Activated CD4-positive, alpha-beta memory T cell treated with anti-CD3 and anti-CD28 coated beads, Interleukin-2, amount 10 ng/mL, durations not matched to agents 7 days and 5 days (primary cell): ENCODE measurements at places on chromosomes 3 and 15. TPM values are rescaled to one million over a fixed set of nuclear protein-coding genes. Genes with fewer than 3 reads are reported as not detected.

Gene KBTBD8
- 16.0 TPM for total RNA-seq

Gene DUOX1
- not detected for total RNA-seq

Gene ATP13A5
- not detected for total RNA-seq

Gene MKRN2OS
- not detected for total RNA-seq

Gene FAM81A
- 0.08 TPM for total RNA-seq

Gene LMAN1L
- total RNA-seq: 0.63 TPM

DNA sequence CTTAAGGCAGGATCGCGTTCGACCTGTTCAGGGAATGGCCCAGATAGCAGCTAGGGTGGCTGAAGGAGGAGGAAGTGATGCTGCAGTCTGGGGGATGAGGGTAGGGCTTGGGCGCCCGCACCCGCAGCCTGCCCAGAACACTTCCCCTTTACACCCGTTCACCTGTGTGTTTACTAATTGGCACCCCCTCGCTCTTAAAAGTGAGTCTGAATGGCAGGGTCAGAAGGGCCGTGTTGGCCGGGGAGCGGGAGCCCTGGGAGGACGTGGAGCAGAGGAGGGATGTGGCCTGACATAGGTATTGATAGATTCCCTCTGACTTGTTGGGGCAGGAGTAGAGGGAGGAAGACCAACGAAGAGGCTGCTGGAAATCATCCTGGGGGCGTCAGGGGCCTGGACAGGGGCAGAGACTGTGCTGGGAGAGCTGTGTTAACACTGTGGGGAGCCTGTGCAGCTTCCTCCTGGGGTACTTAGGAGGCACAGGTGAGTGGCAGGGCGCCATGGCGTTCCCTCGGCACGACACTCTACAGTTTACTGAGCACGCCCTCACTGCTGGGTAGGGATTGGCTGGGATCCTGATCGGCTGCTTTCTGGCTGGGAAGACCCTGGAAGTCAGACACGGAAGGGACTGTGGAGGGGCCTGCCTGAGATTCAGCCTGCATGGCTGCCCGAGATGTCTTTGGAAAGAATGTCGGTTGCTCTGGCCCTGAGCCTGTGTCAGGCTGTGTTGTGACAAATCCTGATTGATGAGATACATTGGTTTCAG is 51.7 kb downstream of the SLC6A6 start:
- DNase-seq: no peak
- no peaks in the 10 kb centered on the region for H3K27me3 ChIP-seq
- no peak overlapping the region for H3K27ac ChIP-seq
- H3K4me1 ChIP-seq: peaks cover 3% of the 10 kb centered on the region
- no peak overlapping the region for H3K4me3 ChIP-seq
- H3K36me3 ChIP-seq: peaks cover 25% of the 10 kb centered on the region

DNA sequence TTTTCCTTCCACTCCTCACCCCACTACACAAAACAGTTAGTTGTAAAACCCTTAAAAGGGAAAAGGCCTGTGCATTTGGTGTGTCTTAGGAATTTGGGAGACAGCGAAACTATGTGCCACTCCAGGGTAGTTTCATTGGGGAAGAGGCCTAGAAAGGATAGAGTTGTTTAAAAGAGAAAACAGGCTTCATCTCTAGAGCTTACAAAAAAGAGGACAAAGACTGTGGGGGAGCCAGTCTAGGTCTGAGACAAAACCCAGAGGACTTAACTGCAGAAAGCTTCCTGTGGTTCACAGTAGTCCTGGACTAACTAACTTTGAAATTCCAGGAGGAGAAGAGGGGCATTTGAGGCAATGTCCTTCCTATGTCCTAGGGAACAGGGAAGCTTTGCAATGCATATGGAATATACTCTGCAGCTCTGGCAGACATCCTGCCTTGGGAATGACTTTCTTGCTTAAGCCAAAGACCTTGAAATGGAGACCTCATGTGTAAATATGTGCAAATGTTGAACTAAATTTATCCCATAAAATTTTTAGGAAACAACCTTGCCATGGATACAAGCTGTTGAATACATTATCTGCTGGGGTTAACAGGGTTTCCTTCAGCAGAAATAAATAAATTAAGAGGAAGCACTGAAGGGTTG is 159.4 kb downstream of the LSAMP start:
- no peaks in the 10 kb centered on the region for H3K27me3 ChIP-seq
- DNase-seq: no peak

DNA sequence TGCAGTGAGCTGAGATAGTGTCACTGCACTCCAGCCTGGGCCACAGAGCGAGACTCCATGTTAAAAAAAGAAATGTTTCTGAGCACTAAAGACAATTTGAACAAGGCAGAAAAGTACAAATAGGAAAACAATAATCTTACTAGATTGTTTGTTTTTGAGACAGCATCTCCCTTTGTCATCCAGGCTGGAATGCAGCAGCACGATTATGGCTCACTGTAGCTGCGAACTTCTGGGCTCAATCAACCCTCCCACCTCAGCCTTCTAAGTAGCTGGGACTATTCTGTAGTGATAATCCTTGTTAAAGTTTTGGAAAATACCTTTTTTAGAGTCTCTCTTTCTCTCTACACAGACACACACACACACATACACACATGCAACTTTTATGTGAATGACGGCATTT is 107.1 kb downstream of the LPP start:
- no peak for DNase-seq
- no peaks in the 10 kb centered on the region for H3K27me3 ChIP-seq
- H3K4me3 ChIP-seq: no peak overlapping the region
- peaks cover 17% of the 10 kb centered on the region for H3K4me1 ChIP-seq

- H3K27me3 ChIP-seq: no peaks in the 10 kb centered on the region
- H3K36me3 ChIP-seq: peaks cover 18% of the 10 kb centered on the region
- H3K4me3 ChIP-seq: no peak overlapping the region
- no peak for DNase-seq
Observed at GRCh38 chr3:161266731-161267150, 45.6 kb downstream of the NMD3 start.

DNA sequence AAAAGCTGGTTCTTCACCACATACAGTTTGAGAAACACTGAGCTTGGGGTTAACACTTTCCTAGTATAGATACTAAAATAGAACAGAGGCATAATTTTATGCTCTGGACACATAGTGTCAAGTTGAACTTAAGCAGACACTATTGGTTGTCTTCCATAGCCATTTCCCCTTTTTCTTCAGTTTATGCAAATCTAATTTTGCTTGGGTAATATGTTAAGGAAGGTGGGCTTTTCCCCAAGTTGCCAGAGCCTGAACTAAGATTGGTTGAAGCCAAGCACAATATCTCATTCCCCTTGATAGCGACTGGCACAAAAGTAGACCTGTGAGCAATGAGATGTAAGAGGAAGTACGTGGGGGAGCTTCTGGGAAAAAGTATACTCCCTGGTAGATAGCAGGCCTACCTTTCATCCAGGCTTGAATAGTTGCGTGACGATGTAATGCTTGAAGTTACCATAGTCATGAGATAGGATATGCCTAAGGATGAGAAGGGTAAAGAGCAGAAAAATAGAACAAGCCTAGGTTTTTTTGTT is 4.5 kb upstream of the POPDC2 start:
- peaks cover 32% of the 10 kb centered on the region for H3K36me3 ChIP-seq
- H3K27me3 ChIP-seq: no peaks in the 10 kb centered on the region
- DNase-seq: no peak
- H3K4me1 ChIP-seq: peaks cover 12% of the 10 kb centered on the region
- no peak overlapping the region for H3K27ac ChIP-seq

DNA sequence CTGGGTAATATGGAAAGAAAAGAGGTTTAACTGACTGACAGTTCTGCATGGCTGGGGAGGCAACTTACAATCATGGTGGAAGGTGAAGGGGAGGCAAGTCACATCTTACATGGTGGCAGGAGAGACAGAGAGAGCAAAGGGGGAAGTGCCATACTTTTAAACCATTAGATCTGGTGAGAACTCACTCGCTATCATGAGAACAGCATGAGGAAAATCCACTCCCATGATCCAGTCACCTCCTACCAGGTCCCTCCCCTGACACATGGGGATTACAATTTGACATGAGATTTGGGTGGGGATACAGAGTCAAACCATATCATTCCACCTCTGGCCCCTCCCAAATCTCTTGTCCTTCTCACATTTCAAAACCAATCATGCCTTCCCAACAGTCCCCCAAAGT is 16.0 kb upstream of the ACOX2 start:
- no peak for DNase-seq
- H3K4me1 ChIP-seq: no peaks in the 10 kb centered on the region
- no peaks in the 10 kb centered on the region for H3K36me3 ChIP-seq
- H3K27ac ChIP-seq: no peak overlapping the region
- H3K27me3 ChIP-seq: peaks cover 12% of the 10 kb centered on the region

DNA sequence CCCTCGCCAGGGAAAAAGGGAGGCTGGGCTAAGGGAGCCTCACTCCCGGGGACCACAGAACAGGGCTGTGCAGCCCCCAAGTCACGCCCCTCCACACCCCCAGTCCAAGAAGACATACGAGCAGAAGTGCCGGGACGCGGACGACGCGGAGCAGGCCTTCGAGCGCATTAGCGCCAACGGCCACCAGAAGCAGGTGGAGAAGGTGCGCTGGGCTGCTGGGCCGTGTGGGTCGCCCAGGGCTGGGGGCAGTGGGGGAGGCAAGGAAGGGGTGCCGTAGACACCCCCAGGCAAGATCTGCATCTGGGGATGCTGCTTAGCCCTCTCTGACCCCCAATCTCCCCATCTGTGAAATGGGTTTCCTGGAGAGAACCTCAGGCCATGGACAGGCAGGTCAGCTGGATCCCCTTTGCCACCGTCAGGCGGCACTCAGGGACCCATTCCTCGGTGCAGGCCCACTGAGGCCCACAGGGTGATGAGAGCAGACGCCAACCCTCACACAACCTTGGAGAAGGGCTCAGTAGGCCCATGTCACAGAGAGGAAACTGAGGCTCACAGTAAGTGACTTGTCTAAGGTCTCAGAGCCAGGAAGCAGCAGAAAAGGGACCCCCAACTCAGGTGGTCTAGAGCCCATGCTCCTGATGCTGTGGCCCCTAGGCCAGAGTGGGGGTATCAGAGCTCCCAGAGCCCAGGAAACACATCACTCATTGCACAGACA is 33.7 kb downstream of the PSTPIP1 start:
- peaks cover 82% of the 10 kb centered on the region for H3K36me3 ChIP-seq
- no peaks in the 10 kb centered on the region for H3K27me3 ChIP-seq
- peak; percentile 11 for DNase-seq
- peak overlapping the region; percentile 35 for H3K27ac ChIP-seq
- H3K4me3 ChIP-seq: no peak overlapping the region

- H3K27ac ChIP-seq: no peak overlapping the region
- H3K4me3 ChIP-seq: no peak overlapping the region
- H3K4me1 ChIP-seq: no peaks in the 10 kb centered on the region
- H3K27me3 ChIP-seq: peaks cover 20% of the 10 kb centered on the region
- no peaks in the 10 kb centered on the region for H3K36me3 ChIP-seq
Observed at GRCh38 chr3:187946163-187946691, 201.0 kb upstream of the BCL6 start.

DNA sequence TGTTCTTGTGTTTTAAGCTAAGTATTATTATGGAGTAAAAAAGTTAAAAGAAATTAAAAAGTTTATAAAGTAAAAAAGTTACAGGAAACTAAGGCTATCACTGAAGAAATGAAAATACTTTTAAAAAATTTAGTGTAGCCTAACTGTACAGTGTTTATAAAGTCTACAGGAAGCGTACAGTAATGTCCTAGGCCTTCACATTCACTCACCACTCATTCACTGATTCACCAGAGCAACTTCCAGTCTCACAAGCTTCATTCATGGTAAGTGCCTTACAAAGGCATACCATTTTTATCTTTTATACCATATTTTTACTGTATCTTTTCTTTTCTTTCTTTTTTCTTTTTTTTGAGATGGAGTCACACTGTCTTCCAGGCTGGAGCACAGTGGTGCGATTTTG is 40.7 kb upstream of the SCN5A start:
- no peak for DNase-seq
- no peaks in the 10 kb centered on the region for H3K4me1 ChIP-seq
- H3K27me3 ChIP-seq: peaks cover 11% of the 10 kb centered on the region
- no peaks in the 10 kb centered on the region for H3K36me3 ChIP-seq

GRCh38 chr3:10373686-10374261 is 52.9 kb upstream of the SEC13 start:
- peaks cover 4% of the 10 kb centered on the region for H3K4me1 ChIP-seq
- peaks cover 5% of the 10 kb centered on the region for H3K27me3 ChIP-seq
- no peaks in the 10 kb centered on the region for H3K36me3 ChIP-seq

DNA sequence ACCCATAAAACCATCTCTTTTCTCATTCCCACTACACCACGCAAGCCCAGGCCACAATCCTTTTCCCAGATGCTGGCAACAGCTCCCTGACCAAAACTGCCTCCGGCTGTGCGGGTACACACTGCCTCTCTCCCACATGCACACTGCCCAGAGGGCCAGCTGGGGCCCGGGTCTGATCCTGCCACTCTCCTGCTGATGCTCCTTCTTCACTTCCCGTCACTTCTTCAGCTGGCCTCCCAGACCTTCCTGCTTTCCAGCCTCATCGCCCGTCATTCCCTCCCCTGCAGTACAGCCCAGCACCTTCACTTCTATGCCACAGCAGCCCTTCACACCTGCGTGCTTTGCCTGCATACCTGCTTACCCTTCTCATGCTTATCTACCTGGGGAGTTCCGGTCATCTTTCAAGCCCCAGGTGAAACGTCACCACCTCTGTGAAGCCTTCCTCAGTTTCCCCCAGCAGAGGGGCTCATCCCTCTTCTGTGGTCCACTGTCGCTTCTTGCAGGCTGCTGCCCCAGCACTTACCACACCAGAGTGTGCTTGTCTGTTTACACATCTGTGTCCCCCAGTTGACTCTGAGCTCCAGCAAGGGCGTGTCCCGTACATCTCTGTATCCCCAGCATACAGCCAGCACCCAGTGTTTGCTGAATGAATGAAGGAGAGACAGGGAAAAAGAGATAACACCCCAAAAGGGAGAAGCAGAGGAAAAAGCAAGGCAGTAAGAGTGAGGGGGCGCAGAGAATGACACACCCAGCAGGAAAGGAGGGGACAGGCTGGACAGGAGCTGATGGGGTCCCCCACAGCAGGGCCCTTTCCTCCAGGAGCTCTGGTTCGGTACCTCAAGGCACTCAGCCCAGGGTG is 22.2 kb downstream of the GRAMD2A start:
- H3K4me3 ChIP-seq: no peak overlapping the region
- no peaks in the 10 kb centered on the region for H3K4me1 ChIP-seq

DNA sequence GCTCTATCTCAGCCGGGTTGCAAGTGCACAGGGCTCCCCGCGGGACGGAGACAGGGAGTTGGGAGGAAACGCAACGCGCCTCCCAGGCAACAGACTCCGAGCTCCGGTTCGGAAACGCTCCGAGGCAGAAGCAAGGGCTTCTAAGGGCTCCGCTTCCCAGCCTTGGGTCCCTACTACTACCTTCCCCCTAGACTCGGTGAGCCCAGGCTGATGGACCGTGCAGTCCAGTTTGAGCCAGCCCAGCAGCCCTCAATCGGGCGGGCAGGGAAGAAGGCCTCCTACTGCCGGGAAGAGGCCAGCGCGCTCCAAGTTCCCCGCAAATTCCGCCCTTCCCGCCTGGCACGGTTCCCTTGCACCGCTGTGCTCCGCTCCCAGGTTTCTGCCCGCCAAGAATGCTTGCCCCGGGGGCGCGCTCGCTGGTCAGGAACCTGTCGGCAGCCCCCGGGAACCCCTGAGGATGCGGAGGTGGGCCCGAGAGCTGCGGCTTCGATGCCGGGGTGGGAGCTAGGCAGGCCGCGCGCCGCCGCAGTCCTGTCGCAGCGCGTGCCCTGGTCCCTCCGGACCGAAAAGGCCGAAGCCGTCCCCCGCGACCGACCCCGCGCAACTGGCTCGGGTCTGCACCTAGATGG is 728 bp downstream of the TRANK1 start:
- peak; percentile 30 for DNase-seq
- peaks cover 4% of the 10 kb centered on the region for H3K27me3 ChIP-seq
- peaks cover 9% of the 10 kb centered on the region for H3K4me1 ChIP-seq
- H3K27ac ChIP-seq: no peak overlapping the region
